GM03348 (cell line): ENCODE measurements at places on chromosomes 13 and 19.

GRCh38 chr13:19863323-19864023 is at the start of gene ZMYM5:
ZMYM5 (minus strand) TSS chr13:19863649; CDS start chr13:19852180, 11,469 bp downstream.
- peak; percentile 99 for DNase-seq

DNA sequence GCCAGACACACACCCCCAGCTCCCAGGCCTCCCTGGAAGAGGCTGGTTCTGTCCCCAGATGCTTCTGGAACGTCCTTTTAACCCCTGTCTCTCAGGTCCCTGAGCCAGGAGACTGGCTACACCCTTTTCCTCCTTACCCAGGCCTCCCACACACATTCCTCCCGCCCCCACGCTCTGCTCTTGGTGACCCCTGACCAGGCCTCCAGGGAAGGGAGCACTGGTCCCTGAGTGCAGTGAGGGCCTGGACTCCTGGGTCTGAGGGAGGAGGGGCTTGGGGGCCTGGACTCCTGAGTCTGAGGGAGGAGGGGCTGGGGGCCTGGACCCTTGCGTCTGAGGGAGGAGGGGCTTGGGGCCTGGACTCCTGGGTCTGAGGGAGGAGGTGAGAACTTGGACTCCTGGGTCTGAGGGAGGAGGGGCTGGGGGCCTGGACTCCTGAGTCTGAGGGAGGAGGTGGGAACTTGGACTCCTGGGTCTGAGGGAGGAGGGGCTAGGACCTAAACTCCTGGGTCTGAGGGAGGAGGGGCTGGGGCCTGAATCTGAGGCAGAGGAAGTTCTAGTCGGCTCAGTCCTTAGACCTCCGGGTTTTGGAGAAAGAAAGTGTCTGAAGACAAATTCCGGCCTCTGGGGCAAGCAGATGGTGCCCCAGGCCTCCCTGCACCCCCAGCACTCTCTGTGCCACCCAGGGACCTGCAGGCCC is 527 bp downstream of the KLK6 start:
- DNase-seq: no peak

DNA sequence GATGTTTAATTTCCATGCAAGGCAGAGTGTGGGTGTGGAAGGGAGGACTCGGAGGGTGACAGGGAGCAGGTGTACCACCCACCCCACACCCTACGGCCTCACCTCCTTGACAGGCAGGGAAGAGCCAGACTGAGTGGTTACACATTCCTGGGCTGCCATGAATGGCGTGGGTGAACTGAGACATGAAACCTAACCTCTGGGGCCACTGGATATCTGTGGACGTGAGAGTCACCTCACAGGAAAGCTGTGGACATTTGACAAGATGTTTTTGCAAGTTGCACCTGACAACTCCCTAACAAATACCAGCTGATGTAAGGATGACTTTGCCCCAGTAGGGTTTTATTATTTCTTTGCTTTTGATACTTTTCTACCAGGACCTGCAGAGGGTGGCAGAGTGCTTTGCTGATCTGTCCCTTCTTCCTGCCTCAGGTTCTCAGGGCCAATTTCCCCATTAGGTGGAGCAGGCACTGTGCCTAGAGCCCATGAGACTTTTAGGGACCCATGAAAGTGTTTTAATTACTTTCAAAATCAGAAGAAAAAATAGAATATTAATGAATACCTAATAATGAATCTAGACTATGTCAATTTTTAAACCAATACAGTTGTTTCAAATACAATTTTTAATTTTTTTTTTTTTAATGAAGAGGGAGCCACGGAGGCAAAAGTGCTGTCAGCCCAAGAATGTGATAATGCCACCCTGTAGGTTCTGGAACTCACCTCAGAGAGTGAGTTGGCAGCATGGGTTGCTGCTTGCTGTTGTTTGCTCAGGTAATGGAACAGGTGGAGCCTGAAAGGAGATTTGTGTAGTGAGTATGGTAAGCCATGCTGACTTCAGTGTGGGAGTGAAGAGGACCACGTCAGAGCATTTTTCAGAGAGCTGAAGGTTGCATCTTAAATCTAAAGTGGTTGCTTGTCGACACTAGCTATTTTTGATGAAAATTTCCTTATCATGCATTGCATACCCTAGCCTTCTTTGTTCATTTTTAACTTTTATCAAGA is 58.0 kb upstream of the CYSLTR2 start:
- peak; percentile 61 for DNase-seq

DNA sequence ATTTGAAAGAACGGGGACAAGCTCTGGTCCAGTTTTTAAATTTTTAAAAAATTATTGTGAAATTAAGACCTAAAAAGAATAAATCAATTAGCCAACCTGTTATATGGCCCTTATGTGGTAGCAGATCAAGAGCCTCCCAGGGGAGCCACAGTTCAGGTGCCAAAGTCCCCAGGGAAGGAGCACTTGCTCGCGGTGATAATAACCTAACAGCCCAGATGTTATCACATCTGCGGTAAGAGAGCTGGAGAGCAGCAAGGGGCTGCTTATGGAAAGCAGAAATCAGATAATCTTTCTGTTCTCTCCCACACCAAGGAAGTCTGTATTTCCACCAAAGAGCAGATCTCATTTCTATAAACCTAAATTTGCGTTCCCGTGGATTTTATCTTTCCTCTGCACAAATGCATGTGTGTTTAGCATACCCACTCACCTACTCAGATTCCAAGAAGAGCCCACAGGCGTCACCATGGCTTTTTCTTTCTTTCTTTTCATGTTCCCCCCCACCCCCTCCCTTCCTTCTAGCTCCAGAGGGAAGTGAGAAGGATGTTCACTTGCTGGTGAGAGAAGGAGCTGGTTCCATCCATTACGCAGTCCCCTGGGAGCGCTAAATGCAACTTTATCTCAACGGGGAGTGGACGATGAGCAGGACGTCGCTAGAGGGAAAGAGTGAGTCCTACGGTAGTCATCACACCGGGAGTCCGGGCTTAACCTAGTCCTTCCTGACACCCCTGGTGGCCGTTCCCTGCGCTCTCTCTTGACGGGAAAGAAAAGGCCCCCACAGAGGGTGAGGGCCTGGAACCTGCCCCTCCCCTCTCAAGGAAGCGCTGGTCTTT is 1.6 kb upstream of the POU4F1 start:
- no peak for DNase-seq

- DNase-seq: no peak
These were observed 150.8 kb downstream of the B3GLCT start for GRCh38 chr13:31350560-31350959.

DNA sequence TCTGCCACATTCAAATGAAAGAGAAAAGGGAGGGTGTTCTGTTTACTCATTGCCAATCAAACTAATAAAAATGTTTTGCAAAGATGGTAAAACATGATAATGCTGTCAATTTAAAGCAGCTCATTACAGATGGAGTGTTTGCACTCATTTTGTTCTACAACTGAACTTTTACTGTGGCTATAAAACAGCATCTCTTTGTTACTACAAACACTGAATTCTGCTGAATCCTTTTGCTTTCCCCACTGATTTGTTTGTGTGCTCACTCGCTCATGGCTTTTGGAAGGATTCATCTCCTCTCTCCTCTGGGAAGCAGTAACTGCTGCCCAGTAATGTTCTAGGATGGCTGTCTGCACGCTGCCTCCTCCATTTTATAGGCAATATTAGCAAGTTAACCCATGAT is 434.5 kb downstream of the PCDH9 start:
- DNase-seq: no peak

DNA sequence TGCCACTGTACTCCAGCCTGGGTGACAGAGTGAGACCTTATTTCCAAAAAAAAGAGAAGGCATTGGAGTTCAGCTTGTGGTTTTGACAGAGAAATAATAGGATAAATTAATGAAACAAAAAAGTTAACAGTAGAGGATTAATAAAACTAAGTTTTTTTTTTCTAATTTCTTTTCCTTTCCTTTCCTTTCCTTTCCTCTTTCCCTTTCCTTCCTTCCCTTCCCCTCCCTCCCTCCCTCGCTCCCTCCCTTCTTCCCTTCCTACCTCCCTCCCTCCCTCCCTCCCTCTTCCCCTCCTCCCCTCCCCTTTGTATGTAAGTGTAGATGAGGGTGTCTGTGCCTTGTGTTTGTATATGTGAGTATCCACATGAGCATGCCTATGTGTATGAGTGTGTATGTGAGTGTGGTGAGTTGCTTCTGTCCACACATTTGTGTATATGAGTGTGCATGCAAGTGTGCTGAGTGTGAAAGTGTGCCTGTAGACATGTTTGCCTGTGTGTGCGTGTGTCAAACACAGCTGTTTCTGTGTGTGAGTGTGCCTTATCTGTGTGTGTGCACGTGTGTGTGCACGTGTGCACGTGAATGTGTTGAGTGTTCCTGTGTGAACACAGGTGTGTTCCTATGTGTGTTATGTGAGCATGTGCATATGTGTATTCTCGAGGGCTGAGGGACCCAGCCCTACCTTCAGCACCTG is 12.5 kb upstream of the MZF1 start:
- no peak for DNase-seq

GRCh38 chr19:3504735-3505134 is 1.4 kb upstream of the FZR1 start:
- DNase-seq: no peak

- DNase-seq: no peak
These were observed 68.6 kb upstream of the TEX29 start for GRCh38 chr13:111251646-111252445.

GRCh38 chr13:50810998-50811397 is 32.5 kb downstream of the DLEU7 start:
- no peak for DNase-seq

- no peak for DNase-seq
These were observed 70.8 kb downstream of the LNX2 start for GRCh38 chr13:27549406-27549981.

DNA sequence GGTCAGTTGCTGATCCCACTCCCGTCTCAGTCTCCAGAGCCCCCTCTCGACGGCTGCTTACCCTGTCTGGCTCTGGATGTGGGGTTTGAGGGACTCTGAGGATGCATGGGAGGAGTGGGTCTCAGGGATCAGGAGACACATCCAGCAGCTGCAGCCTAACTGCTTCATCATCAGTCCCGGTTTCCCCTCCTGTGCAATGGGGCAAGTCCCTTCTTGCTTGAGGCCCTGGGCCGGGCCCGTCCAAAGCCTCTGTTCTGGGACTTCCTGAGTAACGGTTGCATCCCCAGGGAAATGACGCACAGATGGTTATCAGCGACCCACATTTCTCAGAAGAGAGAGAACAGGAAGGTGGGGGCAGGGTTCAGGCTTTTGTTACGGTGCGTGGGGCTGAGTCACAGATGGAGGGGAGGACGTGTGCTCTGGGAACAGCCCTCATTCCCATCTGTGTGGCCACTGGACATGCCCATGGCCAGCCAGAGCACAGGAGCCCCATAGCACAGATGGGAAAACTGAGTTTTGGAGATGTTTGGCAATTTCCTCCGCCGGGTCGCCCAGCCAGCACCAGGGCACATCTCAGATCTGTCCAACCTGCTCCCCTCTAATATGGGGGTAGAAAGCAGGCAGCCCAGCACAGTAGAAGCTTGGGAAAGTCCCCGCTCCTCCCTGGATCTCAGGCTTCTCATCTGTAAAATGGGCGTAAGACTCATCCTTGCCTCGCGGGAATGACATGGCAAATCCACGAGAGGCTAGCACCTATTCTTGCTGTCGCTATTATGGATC is 19.3 kb downstream of the GNA15 start:
- DNase-seq: peak; percentile 95

DNA sequence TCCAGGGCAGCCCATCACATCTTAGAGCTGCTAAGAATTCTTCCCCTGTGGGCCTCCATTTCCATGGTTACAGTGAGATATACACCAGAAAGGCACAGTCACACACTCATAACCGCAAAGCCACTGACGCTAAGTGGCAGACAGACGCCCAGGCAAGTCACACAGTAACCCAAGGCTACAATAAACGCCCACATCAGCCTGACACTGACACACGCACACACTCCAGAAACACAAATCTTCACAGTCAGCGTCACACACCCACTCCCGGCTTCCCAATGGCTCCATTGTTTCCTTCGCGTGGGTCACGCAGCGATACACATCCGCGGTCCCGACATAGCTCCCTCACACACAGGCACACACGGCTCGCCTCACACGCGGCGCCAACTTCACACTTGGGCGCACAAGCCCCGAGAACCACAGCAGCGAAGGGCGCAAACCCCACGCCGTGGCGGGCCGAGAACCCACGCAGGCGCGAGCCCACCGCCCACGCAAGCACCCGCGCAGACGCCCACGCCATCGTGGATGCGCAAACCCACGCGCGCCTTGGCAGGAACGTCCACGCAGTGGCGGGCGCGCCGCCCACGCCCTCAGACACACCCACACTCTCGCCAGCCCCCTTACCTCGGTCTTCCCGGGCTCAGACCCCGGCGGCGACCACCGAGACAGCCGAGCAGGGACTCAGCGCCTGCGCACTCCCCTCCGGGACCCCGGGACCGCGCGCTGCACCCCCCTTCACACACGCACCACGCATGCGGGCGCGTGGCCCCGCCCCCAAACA is at the start of gene ZNF667:
Gene ZNF667 (minus strand): TSS at position 695 of the 778 bp plus-strand sequence. CDS start 14,975 bp downstream, outside the sequence.
- DNase-seq: peak; percentile 25

- DNase-seq: no peak
These were observed 50.8 kb downstream of the RFX2 start for GRCh38 chr19:6059396-6059947.

GRCh38 chr13:108777421-108778420 is 148.3 kb downstream of the MYO16 start:
- DNase-seq: no peak

DNA sequence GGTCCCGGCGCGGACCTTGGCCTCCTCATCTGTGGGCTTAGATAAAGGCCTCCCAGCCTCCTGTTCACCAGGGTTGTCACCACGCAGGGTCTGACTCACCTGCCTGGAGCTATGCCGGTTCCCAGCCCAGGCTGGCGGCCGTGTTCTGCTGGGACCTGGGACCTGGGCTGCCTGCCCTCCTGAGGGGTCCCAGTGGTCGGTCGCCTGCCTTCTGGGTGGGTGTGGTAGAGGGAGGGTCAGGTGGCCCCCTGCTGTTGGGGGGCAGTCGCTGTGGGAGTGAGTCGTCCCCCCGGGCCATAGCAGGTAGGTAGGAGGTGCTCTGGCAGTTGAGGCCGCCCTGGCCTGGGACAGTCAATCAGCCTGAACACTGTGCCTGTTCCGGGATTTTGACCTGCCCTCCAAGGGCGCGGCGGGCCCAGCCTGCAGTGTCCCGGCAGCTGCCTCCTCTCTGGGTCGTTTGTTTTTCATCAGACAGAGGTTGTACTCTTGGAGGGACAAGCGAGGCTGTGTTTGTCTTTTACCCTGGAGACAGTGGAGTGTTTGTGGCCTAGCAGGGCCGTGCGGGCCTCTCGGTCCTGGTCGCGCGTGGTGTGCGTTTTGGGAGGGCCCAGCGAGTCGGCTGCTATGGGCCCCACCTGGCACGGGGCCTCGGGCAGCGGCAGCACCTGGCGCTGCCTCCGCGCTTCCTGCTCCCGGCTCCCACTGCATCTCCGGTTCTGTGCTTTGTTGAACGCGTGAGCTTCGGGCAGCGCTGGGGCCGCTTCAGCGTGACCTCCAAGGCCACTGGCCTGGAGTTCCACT is 2.6 kb downstream of the ADAT3 start:
- no peak for DNase-seq

DNA sequence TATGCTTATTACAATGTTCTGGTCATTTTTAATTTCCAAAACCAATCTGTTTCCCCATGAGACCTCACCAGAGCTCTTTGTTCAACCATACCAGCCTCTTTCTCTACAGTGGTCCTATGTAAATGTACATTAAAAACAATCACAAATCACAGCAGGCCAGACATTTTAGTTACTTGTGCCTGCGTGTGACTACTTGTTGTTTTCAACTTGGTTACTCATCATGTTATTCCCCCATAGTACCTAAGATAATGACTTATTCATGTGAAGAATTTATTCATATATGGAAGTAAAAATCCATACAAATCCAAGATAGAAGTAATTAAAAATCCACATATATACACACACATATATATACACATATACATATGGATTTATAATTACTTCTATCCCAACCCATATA is 379.6 kb downstream of the SLITRK6 start:
- no peak for DNase-seq

GRCh38 chr19:38993271-38993670 is 17.7 kb upstream of the FBXO17 start:
- peak; percentile 55 for DNase-seq
